ENCODE measurements at places on chromosomes 6 and 20.

DNA sequence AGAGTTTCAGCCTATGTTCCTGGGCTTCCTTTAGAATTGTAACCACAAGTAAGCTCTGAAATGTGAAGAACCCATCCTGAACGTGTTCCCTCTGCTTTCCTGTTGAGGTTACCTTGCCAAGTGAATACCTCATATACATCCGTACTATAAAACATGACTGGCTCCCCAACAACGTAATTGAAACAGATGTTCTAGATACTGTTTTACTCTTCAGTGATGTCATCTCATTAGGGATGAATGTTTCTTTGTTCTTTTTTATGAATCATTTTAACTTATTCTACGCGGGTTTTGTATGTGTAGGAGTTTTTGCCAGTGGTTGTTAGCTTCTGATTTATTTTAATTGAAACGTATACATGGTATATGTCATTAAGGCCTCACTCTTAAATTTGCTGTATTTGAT lies 166.8 kb downstream of the SAMD5 start:
- no peak for DNase-seq

DNA sequence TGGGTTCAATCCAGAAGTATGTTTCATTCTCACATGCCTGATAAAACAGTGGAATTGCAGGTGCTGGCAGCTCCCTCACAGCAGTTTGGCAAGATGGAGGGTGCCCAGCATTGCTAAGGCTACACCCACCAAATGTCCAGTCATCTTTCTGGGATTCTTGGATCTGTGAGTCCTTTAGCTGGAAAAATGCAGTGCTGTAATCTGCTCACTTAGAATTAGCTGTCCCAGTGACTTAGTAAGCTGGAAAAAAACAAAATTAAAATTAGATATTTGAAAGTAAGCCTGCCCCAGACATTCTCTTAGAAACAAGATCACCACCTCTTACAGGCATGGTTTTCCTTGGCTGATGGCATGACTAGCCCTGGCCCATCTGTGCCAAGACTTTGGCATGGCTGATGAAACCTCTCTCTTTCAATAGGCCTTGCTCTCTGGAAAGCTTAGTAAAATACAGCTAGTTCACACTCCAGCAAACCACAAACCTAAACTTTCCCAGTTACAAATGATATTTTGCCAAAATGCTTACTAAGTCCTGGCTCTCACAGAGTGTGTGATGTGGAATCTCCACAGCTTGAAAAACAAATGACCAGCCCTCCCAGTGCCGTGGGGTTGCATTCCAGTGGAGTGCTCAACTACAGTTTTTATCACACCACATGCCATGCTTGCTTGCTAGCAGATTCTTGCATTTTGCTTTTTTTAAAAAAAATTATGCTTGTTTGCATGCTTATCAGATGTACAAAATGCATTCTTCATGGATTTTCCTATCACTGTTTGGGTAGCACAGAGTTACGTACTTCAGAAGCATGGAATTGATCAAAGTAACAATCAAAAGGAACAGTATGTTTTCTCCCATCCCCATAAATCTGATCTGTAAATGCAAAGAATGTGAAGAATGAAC lies 261.5 kb downstream of the EYA4 start:
- no peak for DNase-seq

GRCh38 chr6:159978291-159979135 lies 9.6 kb downstream of the IGF2R start:
- peak; percentile 57 for DNase-seq

- no peak for DNase-seq
Observed at GRCh38 chr6:150586850-150587359, 12.8 kb upstream of the PLEKHG1 start.

- no peak for DNase-seq
Observed at GRCh38 chr6:18445228-18445627, 58.1 kb downstream of the RNF144B start.

DNA sequence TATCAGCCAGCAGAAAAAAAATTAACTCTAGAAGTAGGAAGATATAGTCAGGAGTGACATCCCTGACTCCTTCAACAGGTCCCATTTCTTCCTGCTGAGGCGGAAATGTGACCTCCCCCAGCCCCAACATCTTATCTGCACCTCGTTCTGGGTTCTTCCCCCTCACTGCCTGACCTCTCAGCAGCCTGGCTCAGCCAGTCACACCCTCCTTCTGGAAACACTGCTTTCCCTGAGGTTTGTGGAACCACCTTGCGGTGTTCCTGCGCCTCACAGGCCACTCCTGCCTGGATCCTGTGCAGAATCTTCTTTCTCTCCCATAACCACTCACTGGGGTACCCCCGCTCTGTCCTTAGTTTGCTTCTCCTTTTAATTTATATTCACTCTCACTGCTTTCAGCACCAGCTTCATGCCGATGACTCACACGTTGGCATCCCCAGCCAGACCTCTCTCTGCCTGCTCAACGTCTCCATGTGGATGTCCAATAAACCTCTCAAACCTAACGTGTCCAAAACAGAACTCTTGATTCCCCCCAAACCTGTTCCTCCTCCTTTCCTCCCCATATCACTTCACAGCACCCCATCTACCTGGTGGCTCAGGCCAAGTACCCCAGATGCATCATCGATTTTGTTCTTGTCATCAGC lies 222.8 kb upstream of the PLN start:
- no peak for DNase-seq

DNA sequence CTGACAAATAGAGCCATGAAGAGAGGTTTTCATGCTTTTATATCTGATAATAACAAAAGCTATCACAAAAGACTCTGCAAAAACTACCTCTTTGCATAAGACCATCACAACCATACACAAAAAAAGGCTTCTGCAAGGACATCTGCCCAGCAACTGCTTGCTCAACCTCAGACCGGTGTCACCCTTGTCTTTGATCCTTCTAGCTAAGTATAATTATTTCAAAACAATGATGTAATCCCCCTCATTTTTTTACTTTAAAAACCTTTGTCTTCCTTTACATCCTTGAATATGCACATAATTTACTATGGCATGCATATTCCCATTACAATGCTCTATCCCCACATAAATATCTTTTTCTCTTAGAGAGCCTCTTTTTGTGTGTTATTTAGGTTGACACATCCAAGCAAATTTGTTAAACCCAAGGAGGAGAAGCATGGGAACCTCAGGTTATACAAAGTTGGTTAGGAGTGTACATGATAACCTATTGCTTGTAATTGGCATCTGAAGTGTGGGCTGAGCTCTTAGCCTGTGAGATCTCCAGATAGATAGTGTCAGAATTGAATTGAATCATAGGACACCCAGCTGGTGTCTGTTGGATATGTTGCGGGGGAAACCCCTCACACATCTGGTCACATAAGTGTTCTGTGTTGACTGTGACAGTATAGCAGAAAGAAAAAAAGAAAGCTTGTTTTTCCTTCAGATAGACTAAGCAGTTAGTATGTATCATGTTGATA lies 20.7 kb upstream of the CGA start:
- no peak for DNase-seq

GRCh38 chr6:43856005-43856765 lies 86.2 kb downstream of the VEGFA start:
- DNase-seq: no peak

DNA sequence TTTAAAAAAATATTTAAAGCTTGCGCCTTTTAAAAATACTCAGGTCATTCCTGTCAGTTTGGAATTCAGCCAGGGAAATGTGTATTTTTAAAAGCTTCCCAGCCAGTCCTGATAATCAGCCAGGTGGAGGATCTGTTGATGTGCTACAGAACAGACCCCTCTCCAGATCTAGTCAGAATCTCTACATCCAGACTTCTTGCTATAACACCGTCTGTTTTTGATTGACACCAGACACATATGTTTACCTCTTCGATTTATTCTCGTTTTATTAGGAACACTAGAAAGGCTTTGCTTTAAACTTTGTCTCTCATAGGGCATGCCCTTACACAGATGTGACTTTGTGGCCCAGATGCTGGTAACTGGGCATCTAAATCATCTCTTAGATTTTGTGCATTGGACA lies 11.7 kb downstream of the PARD6B start:
- no peak for DNase-seq

DNA sequence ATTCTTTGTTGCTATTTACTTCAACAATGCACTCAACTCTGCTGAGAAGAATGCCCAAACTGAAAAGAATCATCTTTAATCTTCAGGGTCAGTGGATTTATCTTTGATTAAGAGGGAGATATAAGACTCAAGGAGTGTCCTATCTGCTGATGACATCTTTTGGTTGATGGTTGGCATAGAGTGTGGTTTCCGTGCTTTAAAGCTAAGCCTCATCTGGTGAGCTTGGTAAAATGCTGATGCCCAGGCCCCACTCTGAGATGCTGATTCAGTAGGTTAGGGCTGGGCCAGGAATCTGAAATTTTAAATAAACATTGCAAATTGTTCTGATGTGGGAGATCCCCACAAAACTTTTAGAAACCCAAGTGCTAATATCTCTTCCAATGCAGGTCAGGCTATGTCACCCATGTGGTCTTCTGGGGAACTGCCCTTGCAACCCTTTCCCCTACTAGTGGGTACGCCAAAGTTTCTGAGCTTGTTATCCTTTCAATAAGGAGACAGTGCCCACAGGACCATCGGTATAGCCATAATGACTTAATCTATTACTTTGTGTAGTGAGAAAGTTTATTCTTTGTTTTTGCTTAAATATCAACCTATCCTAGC lies 68.5 kb upstream of the ARMH2 start:
- no peak for DNase-seq

DNA sequence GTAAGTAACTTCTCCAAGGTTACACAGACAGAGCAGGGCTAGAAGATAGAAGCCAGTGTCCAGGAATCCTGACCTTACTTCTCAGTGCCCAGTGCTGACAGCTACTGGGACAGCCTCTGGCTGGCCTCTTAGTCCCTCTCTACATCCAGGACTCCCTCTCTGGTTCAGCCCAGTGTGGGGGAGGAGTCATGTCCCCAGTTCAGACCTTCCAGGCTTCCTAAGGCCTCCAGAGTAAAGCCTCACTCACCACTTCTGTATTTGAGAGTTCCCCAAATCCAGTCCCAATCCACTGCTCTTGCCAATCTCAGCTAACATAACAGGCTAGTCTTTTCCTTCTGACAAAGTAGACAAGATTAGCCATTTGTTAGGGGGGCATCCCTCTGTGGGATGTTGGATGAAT lies 36.9 kb upstream of the EPB41L1 start:
- no peak for DNase-seq

- no peak for DNase-seq
Observed at GRCh38 chr6:14275493-14275851, 157.9 kb downstream of the CD83 start.

- no peak for DNase-seq
Observed at GRCh38 chr6:45900808-45901752, 114.6 kb downstream of the CLIC5 start.

DNA sequence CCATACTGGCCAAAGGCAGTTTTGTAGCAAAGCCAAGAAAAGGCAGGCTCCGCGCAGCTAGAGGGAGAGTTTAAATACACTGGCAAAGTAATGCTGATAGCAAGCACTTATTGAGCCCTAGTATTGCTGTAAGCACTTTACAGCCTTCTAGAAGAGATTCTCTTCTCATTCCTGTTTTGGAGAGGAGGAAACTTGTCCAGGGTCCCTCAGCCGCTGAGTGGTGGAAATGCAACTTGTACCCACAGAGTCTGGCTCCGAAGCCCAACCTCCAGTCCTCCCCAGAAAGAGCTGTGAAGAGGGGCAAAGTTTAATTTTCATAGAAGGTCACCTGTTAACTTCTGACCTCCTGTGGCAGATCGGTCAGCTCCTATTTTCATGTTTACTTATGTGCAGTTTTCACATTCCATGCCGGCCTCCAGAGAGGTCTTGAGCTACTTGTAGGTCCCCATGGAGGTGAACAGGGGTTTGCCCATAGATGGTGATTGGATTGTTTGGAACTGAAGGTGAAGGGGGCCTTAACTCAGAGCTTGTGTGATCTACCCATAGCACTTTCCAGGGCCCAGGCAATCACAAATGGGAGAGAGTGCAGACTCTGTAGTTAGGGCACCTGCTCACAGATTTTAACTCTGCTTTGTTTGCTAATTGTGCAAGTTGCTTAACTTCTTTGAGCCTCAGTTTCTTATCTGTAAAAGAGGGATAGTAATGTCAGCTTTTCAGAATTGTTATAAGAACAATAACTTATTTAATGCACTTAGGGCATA lies 70.7 kb downstream of the LYRM2 start:
- DNase-seq: no peak

GRCh38 chr20:53036992-53037391 lies 64.8 kb downstream of the TSHZ2 start:
- no peak for DNase-seq

DNA sequence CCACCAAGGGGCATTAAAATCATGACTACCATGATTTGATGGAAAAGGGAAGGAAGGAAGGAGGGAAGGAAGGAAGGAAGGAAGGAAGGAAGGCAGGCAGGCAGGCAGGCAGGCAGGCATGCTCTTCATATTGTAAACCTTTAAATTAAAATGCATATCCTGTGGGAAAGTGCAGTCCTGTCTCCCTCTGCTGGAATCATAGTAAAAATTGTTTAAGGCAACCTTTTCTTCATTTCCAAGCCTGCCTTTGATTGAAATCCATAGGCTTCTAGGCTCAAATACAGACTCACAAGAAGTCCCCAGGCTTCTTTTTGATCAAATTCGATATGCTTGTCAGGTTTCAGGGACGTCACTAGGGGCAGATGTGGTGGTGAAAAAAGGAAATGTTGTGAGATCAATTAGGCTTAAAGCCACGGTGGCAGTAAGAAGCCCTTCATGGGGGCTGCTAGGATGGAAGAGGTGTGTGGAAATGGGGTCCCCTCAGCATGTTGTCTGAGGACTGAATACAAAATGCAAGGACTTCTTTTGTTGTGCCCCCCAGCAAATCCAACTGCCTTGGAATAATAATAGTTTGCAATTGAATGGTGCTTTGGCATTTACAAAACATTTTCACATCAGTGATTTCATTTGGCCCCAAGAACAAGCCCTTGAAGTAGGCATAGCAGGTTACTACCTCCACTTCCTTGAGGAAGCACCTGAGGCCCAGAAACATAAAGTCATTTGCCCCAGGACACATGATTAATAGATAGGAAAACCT lies 25.6 kb upstream of the GABRR1 start:
- DNase-seq: no peak

- no peak for DNase-seq
Observed at GRCh38 chr6:132067286-132067685, 116.1 kb upstream of the CCN2 start.

- DNase-seq: no peak
Observed at GRCh38 chr6:87152526-87152955, 2.8 kb upstream of the ZNF292 start.

- no peak for DNase-seq
Observed at GRCh38 chr6:161168281-161168891, 105.5 kb downstream of the AGPAT4 start.

DNA sequence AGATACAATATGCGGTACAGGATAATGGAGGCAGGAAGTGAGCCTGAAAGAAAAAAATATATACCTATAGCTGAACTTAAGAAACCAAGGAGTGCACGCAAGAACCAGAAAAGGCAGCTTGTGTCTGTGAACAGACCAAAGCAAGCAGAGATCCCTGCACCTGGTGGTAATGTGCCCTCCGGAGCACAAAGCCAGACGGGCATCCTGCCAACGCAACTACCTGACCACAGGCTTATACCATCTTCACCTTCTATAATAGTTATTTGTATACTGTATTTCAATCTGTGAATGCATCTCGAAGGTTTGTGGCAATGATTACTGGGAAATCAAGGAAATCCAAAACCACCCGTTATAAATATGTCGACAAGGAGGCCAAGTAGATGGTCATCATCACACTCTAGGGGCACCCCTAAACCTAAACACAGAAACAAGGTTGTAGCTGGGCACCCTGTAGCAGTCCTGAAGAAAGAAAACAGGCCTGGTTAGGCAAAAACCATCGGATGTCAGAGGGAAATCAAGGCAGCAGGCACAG lies 801 bp downstream of the FBXL4 start:
- peak; percentile 4 for DNase-seq
